ENCODE measurements at places on chromosomes 1 and 21. TPM values are rescaled to one million over a fixed set of nuclear protein-coding genes. Genes with fewer than 3 reads are reported as not detected.

- peak; percentile 90 for DNase-seq
These were observed 25.8 kb downstream of the ABCA4 start for GRCh38 chr1:94095112-94095637.

- DNase-seq = no peak
These were observed 692.1 kb upstream of the ZP4 start for GRCh38 chr1:238582816-238583215.

The TNFRSF9 gene
- total RNA-seq = under 0.01 TPM

- DNase-seq = peak; percentile 48
These were observed 32.9 kb downstream of the FMO4 start for GRCh38 chr1:171346881-171347280.

DNA sequence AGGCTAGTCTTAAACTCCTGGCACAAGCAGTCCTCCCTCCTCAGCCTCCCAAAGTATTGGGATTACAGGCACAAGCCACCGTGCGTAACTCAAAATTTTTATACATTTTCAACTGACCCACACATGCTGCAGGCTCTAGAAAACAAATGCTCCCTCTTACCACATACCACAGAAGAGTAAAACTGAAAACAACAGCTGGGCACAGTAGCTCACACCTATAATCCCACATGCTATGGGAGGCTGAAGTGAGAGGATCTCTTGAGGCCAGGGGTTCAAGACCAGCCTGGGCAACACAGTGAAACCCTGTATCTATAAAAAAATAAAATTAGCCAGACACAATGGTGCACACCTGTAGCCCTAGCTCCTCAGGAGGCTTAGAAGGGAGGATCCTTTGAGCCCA lies 56.7 kb downstream of the AKT3 start:
- DNase-seq = no peak

The NUP210L gene
- total RNA-seq = under 0.01 TPM

DNA sequence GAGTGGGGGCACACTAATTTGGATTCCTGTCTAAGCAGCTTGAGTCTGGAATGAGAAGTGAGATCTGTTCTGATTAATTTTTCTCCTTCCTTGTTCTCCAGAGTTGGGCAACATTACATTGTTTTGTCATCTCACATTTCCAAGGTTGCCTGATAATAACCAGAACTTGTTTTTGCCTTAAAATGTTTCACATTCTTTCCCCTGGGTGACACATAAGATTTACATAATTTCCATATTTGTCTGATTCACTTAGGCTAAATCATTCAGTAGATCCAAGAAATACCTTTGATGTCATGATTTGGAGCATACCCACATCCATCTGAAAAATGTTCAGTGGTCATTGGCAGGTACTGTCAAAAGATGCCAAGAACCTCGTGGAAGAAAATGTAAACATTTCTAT lies 60.3 kb downstream of the XCL2 start:
- peak; percentile 42 for DNase-seq

DNA sequence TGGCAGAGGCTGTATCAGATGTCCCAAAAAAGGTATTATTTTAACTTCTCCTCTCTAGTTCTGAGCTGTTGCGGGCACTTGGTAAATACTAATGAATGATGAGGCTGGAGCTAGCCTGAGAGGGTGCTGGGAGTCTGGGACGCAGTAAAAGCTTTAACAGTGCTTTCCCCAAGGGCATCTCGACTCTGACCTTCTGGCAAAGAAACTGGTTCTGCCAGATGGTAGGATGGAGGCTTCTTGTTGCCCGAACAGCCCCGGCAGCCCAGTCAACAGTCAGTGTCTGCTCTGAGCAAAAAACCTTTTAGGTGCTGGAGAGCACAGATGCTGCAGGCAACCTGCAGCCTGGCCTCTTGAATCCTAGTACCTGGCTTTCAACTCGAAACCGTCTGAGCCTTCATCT lies 2.5 kb upstream of the PNRC2 start:
- DNase-seq = no peak

GRCh38 chr1:26043765-26044164 lies 2.2 kb downstream of the SLC30A2 start:
- no peak for DNase-seq

DNA sequence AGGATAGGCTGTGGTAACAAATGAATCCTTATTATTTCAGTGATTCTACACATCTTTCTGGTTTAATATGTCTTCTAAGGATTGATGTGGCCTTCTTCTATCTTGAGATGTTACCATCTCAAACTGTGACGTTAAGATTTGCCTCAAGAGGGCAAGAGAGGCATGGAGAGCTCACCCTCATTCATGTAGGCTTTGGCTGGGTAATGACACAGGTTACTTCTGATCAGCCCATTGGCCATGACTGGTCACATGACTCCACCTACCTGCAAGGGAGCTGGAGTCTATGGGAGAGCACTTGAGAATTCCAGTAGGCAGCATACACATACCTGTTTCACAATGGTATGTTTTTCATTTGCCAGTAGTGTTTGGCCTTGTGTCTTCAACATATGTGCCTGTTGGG lies 30.0 kb downstream of the CACHD1 start:
- DNase-seq = peak; percentile 79

The RXRG gene
- total RNA-seq = not detected

Data from osteoblast (primary cell).